Occipital lobe (tissue), 3 donors: ENCODE measurements at places on chromosomes 6 and 20. TPM values are rescaled to one million over a fixed set of nuclear protein-coding genes. Genes with fewer than 3 reads are reported as not detected.

Gene CD24
- total RNA-seq, result 1,048 TPM

Gene FAM209B
- not detected for total RNA-seq

Gene UBE2C
- 6.9 TPM for total RNA-seq

GRCh38 chr6:107646176-107646575 lies 156.3 kb downstream of the SOBP start:
- DNase-seq, result no peak

DNA sequence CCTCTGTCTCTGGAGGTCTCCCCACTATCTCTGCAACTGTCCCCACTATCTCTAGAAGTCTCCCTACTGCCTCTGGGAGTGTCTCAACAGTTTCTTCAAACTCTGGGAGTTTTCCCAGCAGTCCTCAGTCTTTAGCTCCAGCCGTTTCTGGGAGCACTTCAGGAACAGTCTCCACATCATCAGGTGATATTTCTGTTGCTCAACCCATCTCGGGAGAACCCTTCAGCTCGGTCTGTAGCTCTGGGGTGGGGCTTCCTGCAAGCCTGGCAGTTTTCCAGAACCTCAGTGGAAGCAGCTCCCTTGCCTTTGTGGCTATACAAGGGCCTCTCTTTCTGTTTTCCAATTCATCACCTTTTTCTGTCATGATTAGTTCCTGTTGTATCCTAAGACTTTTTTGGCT lies 3.0 kb upstream of the SFTA2 start:
- no peak for DNase-seq

GRCh38 chr20:2022163-2022562 lies 28.3 kb upstream of the PDYN start:
- DNase-seq, result no peak

Gene PPP1R3G
- 1.2 TPM for total RNA-seq

GRCh38 chr20:49966861-49967260 lies 15.9 kb upstream of the SNAI1 start:
- no peak for DNase-seq

- DNase-seq, result no peak
Measured at GRCh38 chr6:32819729-32820128, 2.9 kb upstream of the HLA-DOB start.

- DNase-seq, result no peak
Measured at GRCh38 chr20:8118039-8118438, 14.0 kb upstream of the PLCB1 start.

GRCh38 chr6:129491436-129491835 lies 218.5 kb downstream of the ARHGAP18 start:
- no peak for DNase-seq
